ENCODE measurements at places on chromosomes 5 and 9.

GRCh38 chr5:178895615-178896571, at the start of gene ZFP2:
TSS of gene ZFP2 (plus strand) at chr5:178895913. CDS start at chr5:178931314, 35,401 bp downstream.
- DNase-seq, result no peak

DNA sequence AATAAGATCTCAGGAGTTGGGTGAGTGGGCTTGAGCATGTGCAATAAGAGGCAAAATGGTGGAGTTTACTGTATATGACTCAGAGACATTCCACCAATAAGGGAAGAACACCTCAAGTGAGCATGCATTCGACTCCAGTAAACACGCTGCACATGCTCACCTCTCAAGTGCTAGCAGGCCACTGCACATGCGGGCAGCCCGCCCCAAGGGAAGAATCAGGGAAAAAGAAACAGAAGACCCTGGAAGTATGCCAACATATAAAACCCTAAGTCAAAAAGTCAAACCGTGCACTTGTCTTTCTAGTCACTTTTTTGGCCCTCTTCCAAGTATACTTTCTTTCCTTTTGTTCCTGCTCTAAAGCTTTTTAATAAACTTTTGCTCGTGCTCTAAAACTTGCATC, 245.3 kb upstream of the RASA1 start:
- DNase-seq, result no peak

DNA sequence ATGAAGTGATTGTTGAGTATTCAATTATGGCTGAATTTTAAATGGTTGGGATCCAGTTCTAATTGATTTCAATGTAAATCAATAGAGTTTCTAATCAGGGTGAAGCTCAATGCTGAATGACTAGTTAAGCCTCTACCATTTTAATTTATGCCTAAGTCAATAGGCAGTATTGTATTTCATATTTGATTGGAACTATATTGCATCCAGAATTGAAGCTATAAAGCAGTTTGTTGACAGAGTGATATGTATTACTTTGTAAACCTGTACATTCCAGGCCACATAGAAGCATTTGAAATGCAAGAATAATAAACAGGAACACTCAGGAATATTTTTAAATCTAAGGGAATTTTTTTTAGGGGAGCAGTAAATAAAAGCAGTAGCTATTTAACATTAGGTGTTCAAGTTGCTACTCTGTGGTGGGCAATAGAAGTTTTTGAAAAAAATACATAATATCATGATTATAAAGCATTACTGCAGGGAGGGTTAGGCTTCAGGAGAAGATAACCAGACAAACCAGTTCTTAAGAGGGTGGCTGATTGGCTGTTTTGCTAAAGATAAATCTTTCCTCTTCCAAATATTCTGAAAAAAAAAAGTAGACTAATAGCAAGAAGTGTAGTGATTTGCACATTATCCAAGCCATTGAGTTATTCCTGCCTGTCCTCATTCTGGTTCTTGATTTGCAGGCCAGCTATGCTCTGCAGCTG, 492.0 kb upstream of the MEF2C start:
- DNase-seq, result no peak

DNA sequence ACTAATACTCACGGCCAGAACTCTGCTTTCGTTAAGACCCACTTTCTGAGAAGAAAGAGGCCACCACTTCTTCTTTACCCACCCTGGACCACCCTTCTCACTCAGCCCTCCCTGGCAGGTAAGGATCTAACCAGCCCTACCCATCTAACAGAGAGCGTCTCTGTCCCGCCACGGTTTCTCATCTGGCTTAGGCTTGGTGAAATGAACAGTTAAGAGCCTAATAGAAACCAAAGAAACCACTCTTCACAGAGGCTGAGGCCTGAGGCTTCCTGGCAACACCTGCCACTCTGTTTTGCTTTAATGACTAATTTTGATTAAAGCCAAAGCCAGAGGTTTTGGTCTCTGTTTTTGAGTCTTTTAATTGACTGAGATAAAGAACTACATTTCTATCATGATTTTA, 354.1 kb upstream of the SLC30A5 start:
- DNase-seq, result no peak

DNA sequence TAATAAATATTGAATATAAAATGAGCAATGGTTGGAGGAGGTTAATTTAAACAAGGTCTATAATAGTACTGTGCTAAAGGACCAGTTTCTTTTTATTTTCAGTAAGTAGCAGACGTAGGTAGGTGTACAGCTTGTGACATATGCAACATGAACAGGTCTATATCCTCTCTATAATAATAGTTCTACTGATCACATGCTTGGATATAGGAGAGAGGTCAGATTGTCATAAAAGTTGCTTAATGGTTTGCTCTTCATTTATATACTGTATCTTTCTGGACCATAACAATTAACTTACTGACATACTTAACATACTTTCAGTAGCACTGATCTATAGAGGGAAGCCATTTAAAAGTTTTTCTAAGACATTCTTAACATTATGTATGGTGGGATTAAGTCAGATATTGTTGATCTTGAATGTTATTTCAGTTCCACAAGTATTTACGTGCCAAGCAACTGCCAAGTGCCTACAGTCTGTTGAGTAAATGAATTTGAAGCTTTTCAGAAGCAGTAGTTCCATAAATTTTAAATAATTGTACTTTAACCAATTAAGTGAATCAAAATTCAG, 68.0 kb downstream of the DENND4C start:
- no peak for DNase-seq

- no peak for DNase-seq
These were observed 2.9 kb downstream of the NPDC1 start for GRCh38 chr9:137042751-137043727.

DNA sequence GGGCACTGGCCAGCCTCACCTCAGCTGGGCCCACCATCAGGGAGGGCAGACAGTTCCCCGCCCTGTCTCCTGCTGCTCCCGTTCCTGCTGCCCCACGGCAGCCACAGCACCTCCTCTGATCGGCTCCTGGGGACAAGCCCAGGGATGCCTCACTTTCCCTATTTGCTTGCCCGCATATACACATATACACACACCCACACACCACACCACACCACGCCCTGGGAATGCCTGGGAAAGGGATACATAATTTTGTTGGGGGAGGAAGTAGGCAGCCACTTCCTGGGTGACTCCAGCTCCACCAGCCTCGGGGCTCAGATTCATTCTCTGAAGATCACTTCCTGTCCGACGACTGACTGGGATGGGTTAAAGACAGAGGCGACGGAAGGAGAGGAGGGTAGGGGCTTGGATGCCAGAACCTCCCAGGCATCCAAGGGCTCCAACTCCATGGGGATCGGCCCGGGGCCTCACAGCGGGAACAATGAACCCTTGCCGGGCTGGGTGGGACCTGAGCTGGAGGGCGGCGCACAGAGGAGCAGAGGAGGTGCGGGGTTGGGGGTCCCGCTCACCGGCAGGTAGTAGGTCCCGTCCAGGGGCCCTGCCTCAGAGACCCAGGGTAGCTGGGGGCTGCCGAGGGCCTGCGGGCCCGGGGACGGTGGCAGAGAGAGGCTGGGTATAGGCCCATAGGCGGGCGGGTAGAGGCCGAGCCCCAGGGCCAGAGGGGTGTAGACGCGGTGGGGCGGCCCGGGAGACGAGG, 2.0 kb upstream of the MZB1 start:
- no peak for DNase-seq

- no peak for DNase-seq
These were observed 102.2 kb downstream of the SNX18 start for GRCh38 chr5:54619731-54620130.

GRCh38 chr5:76290321-76290757, 112.7 kb upstream of the IQGAP2 start:
- DNase-seq, result no peak

DNA sequence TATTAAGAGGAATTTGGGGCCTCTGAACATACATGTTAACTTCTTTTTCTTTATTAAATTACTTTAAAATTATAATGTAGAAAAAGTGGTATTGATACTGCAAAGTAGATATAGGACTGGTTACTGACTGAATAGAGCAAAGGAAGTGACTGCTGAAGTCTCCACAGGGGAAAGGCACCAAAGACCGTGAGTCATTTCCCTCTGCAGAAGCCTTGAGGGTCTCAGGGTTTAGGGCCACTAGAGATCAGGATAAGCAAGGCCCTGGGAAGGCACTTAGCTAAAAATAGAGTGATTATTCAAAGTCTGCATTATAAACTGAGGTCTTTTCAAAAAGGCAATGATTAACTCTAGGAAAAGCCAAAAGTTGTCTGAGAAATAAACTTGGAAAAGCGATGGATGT, 44.7 kb upstream of the ITGA1 start:
- no peak for DNase-seq

GRCh38 chr9:16571127-16571802, 299.2 kb downstream of the BNC2 start:
- DNase-seq, result no peak

- DNase-seq, result no peak
These were observed 230.8 kb upstream of the NR4A3 start for GRCh38 chr9:99590840-99591239.

GRCh38 chr5:1012900-1013237, 4.3 kb downstream of the NKD2 start:
- DNase-seq, result no peak

GRCh38 chr9:84925225-84925872, 255.8 kb downstream of the NTRK2 start:
- DNase-seq, result no peak

- no peak for DNase-seq
These were observed 9.7 kb downstream of the CDC37L1 start for GRCh38 chr9:4689021-4689420.

DNA sequence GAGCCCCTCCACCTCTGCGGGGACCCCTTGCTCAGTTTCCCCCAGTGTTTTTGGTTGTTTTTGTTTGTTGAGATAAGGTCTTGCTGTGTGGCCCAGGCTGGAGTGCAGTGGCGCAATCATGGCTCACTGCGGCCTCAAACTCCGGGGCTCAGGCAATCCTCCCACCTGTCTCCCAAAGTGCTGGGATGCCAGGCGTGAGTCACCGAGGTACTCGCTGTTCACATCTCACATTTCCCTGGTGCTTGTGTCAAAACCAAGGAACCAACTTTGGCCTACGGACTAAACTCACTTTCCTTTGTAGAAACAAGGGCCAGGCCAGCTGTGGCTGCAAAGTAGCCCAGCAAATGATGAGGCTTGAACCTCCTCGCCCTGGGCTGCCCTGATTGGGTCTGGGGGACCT, 9.7 kb upstream of the AJM1 start:
- no peak for DNase-seq

DNA sequence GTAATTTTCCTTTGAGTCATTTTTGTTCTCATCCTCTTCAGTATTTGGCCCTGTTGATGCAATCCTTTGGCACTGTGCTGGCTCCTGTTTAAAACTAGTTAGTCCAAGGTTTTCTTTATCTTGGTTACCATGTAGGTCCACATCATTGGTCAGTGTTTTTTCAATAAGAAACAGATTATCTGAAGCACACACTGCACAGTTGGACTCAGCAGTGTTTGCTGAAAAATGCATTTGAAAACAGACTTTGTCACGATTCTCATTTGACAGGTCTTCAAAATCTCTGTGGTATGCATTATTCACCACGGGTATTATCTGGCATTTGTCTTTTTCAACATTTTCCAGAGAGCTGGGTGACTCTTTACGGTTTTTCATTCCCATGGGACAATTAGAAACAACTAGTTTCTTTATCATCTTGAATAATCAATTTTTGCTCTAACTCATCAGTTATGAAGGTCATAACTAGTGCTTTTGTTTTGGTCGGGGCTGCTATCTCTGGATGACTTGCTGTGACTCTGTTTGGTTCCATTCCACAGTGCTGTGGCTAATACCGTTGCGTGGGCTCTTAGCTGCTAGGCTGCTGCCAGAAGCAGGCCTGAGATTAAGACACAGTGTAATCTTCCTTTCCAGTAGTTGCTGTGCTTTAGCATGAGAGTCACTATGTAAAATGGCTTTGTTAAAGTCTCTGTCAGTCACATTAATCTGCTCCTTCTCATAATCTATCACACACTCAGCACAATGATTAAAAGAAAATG, 36.2 kb downstream of the NUDT12 start:
- no peak for DNase-seq

GRCh38 chr9:97564291-97565175, 63.1 kb downstream of the TMOD1 start:
- no peak for DNase-seq

DNA sequence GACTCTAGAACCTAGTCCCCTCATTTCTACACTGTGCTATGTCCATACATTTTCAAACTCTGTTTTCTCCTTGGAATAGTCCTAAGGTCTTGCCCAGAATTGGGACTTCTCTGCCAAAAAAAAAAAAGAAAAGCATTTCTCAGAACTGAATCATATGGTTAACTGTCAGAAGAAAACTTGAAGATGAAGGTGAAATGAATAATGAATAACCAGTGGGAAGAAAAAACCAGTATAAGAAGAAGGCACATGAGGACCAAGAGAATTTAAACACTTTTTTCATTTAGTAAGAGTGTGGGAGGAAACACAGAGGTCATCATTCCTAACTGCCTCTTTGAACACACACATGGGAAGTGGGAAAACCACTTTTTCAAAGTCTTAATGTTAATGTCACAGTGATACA, 197.7 kb downstream of the PRELID2 start:
- no peak for DNase-seq

DNA sequence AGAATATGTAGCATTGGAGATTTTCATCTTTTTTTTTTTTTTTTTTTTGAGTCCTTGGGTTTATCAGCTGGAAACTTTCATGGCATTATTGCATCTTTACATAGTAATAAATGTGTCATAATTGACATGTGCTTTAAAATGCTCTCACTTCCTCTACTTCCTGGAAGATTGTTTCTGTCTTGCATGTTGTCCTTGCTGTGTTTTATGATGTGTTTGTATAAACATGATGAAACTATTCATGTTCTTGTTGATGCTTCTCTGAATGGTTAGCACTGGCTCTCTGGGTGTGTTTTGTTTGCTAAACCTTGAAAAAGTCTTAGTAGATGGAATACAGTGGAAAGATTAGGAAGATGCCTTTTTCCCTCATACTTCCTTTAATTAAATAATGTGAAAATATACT, 87.9 kb downstream of the IQGAP2 start:
- DNase-seq, result no peak

DNA sequence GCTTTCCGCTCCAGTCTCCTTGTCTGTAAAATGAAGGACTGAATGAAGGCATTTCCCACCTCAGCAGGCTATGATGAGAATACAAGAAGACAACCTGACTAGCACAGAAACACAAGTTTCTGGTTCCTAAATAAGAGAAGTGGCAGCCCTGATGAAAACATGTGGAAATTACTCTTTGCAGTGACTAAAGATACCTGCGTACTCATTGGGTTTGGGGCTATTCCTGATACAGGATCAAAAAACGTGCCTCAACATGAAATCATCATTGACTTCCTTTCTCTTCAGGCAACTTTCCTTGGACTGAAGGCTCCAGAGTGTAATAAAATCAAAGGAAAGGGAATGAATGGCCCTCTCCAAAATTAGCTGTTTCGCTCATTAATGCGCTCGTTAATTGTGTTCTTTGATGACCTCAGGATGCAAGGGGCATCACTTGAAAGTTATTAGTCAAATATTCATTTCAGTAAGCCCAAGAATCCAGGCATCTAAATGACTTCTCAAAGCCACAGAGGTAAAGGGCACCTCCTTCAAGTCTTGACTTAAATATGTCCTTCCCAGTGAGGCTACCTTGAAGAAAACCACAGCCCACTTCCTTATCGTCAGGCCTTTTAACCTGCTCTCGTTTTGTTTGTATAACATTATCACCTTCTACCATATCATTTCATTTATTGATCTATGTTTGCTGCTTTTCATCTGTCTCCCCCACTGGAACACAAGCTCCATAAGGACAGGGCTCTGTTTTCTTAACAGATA, 68.9 kb downstream of the RASEF start:
- no peak for DNase-seq

- DNase-seq, result no peak
These were observed 161.2 kb downstream of the RGS3 start for GRCh38 chr9:113624721-113625120.

GRCh38 chr5:150066436-150066835, 19.9 kb downstream of the CSF1R start:
- no peak for DNase-seq
